A172 (cell line): ENCODE measurements at places on chromosomes 11 and 22. TPM values are rescaled to one million over a fixed set of nuclear protein-coding genes. Genes with fewer than 3 reads are reported as not detected.

ZNF280A gene
- 5.4 and 8.8 TPM in 2 replicates for total RNA-seq

- peak; percentile 81 for DNase-seq
These were observed 12.1 kb downstream of the PLAAT5 start for GRCh38 chr11:63478896-63479295.

DNA sequence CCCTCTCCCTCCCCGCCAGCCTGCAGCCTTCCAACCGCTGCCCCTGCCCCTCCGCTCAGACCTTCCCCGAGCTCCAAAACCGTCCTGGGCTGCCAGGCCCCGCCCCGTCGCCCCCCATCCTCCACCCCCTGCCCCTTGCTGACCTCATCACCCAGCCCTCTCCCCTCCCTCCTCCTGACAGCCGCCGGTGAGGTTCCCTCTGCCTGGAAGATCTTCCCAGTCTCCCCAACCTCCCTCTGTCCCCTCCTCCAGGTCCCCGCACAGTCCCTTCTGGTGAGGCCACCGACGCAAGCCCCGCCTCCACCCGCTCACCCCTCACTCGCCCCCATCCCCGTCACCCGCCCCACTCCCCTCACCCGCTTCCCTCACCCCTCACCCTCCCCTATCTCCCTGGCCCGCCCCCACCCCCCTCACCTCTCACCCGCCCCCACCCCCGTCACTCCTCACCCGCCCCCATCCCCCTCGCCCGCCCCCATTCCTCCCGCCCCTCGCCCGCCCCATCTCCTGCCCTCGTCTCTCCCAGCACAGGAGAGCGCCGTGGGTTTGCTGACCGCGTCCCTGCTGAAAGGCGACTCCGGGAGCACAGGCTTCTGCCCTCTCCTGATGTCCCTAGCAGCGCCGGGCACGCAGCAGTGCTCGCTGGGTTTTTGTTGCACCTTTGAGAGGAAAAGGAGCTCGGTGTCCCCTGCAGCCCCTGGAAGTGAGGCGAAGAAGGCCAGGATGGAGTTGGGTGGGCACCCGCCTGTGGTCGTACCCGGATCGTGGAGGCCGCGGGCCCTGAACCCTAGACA, 16.4 kb upstream of the UPK3A start:
- no peak for DNase-seq

DNA sequence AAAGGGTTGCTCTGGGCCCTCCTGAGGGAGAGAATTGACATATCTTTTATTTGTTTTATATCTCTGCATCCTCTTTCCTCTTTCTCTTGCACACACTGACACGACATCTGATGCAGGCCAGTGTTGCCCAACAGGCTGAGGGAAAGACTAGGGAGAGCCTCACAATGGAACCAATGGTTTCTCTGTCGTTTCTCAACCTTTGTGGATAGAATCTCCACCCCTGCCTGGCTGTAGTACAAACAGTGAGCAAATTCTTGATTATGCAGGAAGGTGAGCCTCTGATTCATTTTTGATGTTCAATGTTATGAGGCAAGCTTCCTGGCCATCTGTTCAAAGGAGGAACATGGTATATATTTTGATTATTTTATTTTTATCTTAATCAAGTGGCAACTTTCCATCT, 49.8 kb upstream of the PLET1 start:
- DNase-seq, result no peak

- peak; percentile 60 for DNase-seq
These were observed 70.7 kb upstream of the AKIP1 start for GRCh38 chr11:8839957-8840945.

- no peak for DNase-seq
These were observed 238.7 kb downstream of the FAM181B start for GRCh38 chr11:82494988-82495432.

DNA sequence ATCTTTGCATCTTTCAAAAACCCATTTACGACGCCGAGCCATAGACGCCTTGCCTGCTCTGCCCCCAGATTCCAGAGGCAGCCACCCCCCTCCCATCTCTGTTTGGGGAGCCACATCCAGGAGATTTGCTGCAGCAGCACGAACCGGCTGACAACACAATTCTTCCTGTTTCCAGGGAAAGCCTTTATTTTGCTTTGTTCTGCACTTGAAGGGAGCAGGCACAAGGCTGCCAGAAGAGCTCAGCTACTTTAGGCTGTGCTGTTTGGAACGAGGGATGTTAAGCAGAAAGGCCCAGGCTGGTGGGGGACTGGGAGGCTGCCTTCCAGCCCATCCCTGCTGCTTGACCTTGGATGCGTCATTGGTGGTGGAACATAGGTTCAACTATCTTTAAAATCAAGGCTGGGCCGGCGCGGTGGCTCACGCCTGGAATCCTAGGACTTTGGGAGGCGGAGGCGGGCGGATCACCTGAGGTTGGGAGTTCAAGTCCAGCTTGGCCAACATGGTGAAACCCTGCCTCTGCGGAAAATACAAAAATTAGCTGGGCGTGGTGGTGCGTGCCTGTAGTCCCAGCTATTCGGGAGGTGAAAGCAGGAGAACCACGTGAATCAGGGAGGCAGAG, 243.9 kb downstream of the MIAT start:
- no peak for DNase-seq

DNA sequence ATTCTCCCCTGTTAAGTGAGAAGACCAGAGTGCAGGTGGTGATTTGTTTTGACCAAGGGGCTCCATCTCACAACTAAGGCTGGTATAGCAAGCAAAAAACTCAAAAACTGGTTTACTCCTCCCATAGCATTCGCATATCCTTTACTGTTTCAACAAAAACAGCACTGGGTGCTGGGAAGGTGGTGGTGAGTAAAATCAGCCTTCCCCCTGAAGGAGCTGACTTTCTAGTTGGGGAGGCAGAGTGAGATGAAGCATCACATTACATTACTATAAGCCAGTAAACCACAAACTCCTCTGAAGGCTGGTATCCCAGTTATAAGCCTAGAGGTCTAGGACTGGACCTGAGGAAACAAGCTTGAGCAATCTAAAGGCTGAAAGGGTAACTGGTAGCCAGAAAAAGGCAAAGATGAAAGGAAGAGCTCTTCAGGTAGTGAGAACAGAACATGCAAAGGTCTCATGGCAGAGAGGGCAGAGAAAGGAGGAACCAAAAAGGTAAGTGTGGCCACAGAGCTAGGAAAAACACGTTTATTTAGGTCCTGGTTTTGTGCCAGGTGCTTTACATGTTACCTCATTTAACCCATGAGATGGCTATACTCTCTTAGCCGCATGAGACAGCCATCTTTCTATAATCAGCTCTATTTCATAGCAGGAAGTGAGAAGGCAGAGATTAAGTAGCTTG, 22.3 kb downstream of the TMEM123 start:
- no peak for DNase-seq

DNA sequence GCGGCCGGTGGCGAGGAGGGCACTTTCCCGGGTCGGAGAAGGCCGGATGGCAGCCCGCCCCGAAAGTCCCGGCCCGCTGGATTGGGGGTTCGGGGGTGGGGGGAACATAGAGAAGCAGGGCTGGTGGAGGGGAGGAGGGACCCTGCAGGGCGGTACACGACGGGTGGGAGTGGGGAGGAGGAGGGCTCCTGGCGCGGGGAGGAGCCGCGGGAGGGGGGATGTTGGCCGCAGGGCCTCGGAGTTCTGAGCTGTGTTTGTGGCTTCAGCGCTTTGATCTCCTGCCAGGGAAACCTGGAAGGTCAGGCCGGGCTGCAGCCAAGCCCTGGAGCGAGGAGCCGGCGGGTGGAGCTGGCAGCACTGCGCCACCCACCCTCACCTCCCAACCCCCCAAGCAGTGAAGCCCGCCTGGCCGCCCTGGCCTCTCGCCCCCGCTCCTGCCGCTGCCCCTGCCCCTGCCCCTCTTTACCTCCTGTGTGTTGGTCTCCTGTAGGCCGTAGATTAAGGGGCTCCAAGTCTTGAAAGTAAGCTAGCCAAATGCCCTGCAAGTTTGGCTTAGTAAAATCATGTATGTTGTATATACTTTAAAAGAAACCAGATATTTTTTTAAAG, 30.9 kb downstream of the C22orf31 start:
- peak; percentile 79 for DNase-seq

DNA sequence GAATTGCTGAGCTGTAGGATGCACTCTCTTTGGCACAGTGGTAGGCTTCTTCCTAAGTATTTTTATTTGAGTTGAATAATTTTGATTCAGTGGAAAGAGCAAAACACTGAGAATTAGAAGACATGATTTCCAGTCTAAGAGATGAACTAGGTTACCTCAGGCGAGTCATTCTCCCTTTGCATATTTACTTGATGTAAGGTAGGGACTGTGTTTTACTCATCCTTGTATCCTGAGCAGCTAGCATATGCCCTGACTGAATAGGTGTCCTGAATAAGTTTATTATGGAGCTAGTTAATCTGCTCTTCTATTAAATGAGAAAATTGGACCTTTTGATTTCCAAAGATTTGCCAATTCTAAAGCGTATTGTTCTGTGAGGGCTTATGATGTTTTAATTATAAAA, 50.7 kb downstream of the STIM1 start:
- no peak for DNase-seq

- no peak for DNase-seq
These were observed 764.8 kb upstream of the LUZP2 start for GRCh38 chr11:23732026-23732425.

DNA sequence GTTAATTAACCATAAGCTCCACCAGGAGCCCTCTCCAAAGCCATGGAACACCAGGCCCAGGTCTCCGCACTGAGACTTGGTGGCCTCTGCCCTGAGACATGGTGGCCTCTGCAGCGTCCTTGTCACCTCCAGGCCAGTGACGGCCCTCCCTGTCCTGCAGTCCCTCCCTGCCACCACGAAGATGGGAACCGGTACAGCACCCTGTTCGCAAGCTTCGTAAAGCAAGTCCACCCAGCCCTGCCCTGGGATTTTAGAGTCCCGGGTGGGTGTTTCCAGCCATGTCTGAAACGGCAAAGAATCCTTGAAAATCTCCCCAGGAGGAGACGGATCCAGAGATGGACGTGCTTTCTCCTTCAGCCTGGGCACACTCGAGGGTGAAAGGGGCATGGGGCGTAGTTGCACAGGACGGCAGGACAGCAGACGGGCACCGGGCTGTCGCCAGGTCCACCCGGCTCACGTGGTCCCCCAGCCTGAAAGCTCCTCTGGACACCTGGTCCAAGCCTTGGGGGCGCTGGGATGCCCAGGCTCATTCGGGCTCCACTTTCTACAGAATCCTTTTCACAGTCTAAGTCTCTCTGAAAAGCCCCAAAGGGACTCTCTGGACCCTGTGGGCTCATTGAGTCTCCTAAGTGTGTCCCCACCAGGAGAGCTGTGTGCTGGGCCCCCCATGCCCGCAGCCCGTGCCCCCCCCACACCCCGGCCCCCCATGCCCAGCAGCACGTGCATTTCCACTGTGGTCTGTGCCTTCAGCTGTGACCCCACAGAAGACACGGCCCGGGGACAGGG, 456.2 kb downstream of the BRD1 start:
- DNase-seq, result no peak

- DNase-seq, result peak; percentile 80
These were observed 94.5 kb downstream of the ME3 start for GRCh38 chr11:86577644-86578636.

- DNase-seq, result no peak
These were observed 20.3 kb upstream of the VPS37C start for GRCh38 chr11:61181489-61181888.

NRXN2 gene
- total RNA-seq, result 0.05 and 0.14 TPM in 2 replicates

DNA sequence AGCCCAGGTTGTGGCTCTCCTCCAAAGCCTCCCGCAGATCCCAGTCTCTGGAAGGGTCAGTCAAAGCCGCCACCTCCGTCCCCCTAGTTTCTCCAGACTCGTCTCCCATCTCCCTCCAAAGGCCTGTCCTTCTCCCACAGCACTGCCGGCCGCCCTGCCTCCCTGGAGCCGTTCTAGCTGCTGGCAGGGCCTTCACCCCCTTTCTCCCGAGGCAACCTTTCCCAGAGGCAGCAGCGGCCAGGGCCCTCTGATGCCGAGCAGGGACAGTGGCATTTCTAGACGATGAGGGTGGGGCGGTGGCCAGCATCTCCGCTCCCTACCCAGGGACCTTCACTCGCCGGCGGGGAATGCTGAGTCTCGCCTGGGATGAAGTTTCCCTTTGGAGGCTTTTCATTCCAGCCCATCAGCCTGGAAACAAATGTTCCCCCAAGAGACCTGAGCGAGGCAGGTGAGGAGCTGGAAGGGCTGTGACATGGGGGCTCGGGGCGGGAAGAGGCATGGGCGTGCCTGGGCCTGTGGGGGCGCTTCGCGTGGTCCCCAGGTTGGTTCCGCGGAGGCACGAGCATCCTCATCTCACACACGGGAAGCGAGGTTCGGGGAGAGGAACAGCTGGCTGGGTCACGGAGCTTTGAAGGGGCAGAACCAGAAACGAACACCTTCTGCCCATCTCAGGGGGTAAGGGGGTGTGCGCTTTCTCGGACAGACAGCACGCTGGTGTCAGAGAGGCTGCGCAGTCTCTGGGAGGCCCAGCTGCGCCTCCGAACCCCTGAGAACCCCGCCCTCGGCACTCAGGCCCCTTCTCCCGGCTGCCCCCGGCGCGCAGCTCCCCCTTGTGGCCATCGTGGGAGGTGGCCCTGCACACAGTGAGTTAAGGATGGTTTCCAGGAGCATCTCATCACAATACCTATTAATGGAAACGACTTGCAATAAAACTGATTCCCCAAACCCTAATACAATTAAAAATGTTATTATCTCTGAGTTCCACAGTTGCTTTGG, 18.1 kb upstream of the KLHL35 start:
- DNase-seq, result no peak

KCTD14 gene
- 0.09 TPM in 1 of 2 replicates, not detected in the other for total RNA-seq

DNA sequence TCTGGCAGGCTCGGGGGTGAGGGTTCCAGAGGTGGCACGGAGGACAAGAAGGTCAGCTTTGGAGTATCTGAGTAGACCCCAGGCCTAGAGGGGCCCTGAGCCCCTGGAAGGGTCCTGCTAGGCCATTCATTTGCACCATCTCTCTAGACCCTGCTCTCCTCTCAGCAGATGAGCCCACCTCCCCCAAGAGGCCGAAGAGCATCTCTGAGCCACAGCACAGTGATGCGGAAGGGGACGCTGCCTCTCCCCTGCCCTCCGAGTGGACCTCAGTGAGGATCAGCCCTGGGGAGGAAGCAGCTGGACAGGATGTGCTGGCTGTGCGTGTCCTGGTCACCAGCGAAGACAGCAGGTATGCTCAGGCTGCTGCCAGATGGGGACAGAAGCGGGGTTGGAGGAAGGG, 101.6 kb upstream of the PARVA start:
- DNase-seq, result no peak

DNA sequence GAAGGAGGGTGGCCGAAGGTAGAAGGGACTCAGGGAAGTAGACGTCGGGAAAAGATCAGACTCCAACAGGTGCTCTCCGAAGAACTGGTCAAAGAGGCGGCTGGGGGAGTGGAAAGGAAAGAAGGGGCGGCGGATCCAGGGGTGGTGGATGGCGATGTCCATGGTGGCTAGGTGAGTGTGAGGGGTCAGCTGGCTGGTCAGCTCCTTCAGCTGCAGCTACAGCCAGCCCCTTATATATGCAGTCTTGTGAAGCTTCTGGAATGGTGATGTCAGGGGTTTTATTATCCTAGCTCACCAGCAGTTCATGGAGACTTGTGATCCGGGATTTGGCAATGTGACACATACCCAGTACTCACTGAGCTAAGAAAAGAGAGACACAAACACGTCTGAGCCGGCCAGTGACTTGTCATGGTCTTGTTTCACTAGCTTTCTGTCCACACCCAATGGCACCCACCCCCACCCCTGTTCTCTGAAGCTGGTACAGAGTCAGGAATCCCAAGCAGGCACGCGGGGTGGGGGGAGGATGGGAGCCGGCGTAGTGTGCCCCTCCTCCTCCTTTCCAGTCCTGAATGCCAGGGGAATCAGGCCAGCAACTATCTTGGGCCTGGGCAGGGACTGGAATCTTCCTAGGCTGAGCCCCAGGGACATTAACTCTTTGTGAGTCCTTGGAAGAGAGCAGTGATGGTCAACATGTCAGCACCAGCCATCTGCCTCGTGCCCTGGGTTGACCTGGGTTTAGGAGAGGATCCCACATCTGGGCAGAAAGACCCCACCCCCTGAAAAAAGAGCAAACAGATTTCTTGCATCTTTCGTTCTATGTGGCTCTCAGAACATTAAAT, at the start of gene CRYAB:
Gene CRYAB, minus strand, starts transcription at position 208 of the 839 bp plus-strand sequence. Its CDS starts 46 bp downstream, at position 162.
- DNase-seq, result peak; percentile 37
